ENCODE measurements at places on chromosomes 12 and 14. TPM values are rescaled to one million over a fixed set of nuclear protein-coding genes. Genes with fewer than 3 reads are reported as not detected.
A peak's percentile ranks its signal among the peaks of the same experiment; 100 is the strongest.

DNA sequence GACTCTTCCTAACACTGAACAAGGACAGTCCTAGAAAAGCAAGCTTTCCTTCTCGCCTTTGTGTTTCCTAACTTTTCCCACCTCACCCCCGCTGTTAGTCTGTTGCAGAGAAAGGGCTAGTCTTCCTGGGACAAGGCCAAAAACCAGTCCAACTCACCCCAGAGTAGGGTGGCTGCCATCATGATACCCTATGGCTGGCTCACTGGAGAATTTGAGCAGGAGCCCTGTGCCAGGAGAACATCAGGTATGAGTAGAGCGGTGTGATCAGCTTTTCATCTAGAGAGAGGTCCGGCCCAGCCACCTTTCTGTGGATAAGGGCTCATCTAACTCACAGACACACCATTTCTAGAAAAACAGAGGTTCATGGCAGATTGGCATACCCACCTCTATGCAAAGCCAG, 16.7 kb upstream of the ZFP36L1 start:
- DNase-seq = no peak

The CYP27B1 gene
- total RNA-seq = under 0.01 TPM

GRCh38 chr12:45433441-45433868, 217.6 kb downstream of the ANO6 start:
- peak; percentile 25 for DNase-seq

DNA sequence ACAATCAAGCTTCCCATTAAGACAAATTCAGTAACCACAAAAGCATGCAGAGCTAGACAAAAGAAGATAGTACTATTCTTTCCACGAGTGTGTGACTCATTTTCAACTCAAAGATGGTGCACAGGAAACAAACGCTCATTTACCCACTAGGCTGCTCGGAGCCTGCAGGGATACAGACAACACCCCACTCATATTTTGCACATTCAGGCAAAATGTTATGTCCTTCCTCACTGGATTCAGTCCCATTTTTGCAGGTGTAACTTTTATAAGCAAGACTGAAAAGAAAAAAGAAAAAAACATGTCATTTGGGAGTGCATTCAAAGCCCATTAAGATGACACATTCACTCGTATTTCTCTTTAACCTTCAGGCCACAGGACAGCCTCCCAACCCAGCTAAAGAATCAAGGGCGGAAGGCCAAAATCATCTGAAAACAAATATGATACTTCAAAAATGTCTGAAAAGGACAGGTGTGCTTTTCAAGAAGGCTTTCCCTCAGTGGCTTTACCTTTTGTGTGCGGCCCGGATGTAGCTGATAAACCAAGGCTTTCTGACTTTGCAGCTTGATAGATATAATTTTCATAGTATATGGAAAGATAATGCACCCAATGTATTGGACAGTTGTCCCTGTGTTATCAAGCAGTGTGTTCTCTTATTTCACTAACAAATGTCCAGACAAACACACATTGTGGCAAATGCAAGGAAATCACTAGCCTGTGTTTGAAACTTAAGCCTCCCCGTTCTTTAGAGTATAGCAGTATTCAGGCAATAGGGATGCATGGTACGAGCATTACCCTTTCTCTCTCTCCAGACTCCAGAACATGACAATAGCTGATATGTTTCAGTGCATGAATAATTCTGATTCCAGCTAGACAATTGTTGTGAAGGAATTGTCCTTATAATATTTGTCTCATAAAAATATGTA, 147.8 kb upstream of the KRR1 start:
- peak; percentile 69 for DNase-seq

The CERS5 gene
- 36.7 TPM for total RNA-seq

GRCh38 chr12:90515199-90516175, 439.5 kb downstream of the CCER1 start:
- DNase-seq = peak; percentile 8

DNA sequence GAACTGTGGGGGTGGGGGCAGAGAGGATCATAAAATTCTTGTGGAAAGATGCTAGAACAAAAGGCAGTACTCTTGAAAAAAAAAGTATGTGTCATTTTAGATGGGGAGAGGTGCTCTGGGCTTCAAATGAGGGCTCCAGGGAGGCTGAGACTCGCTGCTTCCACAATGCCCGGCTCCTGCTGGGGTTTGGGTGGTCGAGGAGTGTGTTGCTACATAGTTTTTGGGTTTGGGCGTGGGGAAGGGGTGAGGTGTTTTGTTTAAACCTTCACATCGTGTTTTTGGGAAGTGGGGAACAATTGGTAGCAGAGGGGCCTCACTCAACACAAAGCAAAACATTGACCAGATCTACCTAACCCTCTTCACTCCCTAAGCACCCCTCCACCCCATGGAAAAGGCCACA, 8.1 kb downstream of the ISCA2 start:
- no peak for DNase-seq

- peak; percentile 55 for DNase-seq
Measured at GRCh38 chr14:26984311-26985177, 386.7 kb upstream of the NOVA1 start.

GRCh38 chr12:49358483-49359141, 8.7 kb upstream of the SPATS2 start:
- DNase-seq = peak; percentile 81

The CLEC14A gene
- total RNA-seq = 2.6 TPM

DNA sequence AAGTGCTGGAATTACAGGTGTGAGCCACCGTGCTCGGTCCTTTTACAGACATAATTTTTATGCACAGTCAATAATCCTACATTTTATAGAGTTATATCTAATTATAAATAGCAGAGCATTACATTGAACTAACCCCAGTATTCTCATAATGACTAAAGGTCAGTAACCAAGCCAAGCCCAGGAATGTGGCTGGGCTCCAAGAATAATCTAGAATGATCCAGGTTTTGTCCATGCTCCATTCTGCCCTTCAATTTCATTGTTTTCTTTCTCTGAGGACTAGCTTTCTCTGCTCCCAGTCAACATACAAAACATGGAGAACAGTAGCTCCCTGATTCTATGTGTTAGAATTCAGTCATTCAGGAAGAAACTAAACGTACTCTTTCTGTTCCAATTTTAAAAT, 92.1 kb upstream of the KRR1 start:
- peak; percentile 32 for DNase-seq

The EPYC gene
- not detected for total RNA-seq

GRCh38 chr12:96902076-96902475, 5.0 kb upstream of the NEDD1 start:
- no peak for DNase-seq

GRCh38 chr14:38662781-38663180, 406.9 kb upstream of the CLEC14A start:
- DNase-seq = no peak

DNA sequence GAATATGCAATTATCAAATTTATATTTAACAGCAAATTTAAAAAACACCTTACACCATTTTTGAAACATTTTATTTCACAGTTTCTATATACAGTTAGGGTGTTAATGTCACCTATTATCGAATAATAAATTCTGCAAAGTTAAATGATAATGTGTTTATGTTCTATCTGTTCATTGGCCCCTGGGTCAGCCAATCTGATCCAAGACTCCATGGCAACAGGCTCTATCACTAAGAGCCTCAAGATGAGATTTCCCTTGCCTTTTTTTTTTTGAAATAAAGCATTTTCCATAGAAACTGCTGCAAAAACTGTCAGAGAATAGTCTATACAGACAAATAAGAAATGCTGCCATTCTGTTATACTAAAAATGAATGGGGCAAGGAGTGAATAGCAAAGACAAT, 83.2 kb upstream of the STAC3 start:
- DNase-seq = no peak

DNA sequence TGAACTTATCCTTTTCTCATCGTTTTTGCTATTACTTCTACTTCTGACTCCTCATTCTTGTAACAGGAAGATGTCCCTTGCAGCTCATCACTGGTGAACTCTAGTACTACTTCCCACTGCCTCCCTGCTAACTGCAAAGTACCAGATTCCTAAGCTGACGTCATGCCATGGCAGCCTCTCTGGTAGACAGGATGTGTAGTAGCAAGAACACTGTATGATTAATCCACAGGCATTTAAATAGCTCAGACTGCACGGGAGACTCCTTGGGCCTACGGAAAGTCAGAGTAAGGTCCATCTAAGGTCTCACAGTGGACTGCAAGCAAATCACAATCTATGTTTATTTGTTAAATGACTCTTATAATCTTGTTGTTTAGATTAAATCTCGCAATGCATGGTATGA, 43.5 kb downstream of the DNAI7 start:
- DNase-seq = peak; percentile 98

DNA sequence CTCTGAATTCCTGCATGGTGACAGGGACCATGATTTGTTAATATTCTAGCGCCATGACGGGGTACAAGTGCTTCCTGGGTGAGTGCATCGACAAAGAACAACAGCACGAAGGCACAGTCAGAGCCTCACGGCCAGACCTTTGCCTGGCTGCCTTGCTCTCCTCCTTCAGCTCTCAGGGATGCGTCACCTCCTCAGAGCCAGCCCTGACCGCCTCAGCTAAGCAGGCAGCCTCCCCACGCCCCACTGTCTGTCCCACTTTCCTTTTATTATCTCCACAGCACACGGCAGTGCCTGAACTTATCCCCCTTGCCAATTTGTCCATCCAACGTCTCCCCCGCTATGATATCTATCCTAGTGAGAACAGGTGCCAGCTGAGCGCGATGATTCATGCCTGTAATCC, 16.5 kb upstream of the FZD10 start:
- DNase-seq = no peak

The PZP gene
- not detected for total RNA-seq

DNA sequence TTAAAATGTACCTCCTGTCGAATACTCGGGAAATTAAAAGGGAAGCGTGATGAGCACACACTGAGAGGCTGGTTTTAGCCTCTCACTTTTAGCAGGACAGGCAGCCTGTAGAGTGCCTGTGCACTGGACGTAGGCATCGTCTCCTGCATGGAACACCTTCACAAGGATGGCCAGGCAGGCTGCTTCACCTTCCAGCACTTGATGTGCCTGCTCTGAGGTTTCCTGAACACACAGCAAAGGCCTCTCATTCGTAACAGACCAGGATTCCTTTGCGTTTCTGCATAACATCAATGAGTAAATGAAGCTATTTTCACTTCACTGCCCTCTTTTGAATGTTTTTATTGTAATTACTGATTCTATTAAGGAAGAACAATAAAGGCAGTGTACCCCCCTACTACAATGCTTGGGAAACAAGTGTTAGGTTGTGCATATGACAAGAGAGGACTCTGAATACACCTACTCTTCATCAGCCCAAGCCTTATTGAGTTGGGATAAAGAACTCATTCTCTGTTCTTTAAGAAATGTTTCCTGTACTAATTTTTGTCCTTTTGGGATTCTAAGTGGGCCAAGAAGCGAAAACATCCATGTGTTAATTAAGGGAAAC, 1077.6 kb upstream of the FOXG1 start:
- DNase-seq = no peak

- DNase-seq = no peak
Measured at GRCh38 chr14:86027144-86027543, 497.2 kb downstream of the FLRT2 start.

The KRT83 gene
- not detected for total RNA-seq

GRCh38 chr12:124777399-124778372, 86.0 kb downstream of the SCARB1 start:
- DNase-seq = no peak

The PSME2 gene
- total RNA-seq = 82.7 TPM

DNA sequence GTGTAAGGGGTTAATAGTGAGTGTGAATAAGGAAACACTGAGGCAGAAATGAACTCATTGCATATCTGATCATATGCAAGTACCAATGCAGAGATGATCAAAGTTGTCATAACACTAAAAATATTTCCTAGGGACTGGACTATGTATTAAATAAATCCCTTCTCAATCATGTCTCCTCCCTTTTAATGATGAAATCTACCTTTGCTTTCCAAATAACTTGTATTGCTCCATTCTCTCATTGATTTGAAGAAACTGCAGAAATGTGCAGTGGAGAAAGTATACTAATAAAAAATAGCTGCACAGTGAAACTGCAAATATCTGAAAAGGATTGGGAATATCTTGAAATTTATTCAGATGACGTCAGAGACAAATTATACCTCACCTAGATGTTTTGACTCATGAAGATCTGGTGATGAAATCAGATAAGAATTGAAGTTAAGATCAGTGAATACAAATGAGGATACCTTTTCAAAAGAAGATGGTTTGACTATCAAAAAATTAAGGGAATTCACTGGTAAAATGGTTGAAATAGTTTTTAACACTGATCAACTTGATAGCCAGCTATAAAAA, 1264.9 kb upstream of the USP15 start:
- no peak for DNase-seq

- no peak for DNase-seq
Measured at GRCh38 chr12:47556261-47557030, 149.4 kb downstream of the RPAP3 start.

DNA sequence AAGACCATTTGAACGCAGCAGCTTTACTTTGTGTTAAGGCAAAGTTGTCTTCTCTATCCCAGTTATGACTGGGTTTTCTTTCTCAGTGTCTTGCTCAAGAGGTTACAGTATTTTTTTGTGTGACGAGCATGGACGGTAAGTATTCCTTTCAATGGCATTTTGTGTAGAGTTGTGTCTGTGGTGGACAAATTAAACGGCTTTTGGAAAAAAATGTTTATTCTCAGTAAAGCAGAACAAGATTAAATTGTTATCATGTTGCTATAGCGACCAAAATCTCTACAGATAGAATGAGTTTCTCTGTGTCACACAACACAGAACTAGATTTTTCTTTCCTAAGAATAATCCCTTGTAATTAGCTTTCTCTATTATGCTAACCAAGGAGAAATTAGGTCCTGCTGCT, 417.1 kb downstream of the AEBP2 start:
- DNase-seq = peak; percentile 27

The SERPINA12 gene
- not detected for total RNA-seq

DNA sequence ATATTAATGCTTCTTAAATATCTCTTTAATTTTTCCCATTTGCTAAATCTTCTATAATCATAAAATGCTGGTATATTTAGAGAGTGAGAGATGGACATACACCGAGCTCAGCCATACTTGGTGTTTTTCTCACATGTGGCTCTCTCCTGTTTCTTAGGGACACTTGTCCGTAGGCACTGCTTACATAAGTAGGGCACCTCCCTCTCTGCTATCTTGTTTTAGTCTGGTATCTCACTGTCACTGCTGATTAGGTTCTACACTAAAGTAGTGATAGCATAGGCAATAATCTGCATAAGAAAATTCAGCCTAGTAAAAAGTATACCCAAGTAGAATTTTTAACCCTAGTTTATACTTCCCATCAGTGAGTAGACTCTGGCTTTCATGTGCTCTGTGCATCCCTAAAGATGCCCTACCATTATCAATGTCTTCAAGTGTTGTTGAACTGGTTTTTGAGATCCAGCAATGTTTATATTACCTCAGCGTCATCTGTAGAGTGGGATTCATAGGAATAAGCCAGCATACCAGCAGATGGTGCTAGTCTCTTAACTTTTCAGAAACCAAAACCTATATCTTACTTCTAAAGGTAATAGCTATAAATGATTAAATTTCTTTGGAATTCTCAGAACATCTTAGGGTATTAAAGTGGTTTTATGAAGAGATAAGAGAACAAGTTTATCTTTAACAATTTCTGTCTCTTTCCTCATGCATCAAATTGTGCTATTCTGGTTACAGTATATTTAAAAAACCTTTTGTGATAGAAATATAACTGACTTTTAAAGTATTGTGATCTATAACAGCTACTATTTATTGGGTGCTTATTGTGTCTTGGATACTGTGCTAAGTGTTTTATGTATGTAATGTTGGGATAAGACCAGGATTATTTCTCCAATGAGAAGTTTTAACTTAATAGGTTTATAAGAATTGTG, 32.9 kb downstream of the ARID2 start:
- DNase-seq = peak; percentile 80

GRCh38 chr12:49377386-49377785, 10.1 kb downstream of the SPATS2 start:
- no peak for DNase-seq

GRCh38 chr14:71620401-71620800, 311.8 kb upstream of the RGS6 start:
- peak; percentile 73 for DNase-seq

GRCh38 chr14:105881021-105881930, 354.9 kb downstream of the TMEM121 start:
- DNase-seq = no peak

Data from fibroblast of lung (primary cell).